ENCODE measurements at places on chromosomes 4 and X. TPM values are rescaled to one million over a fixed set of nuclear protein-coding genes. Genes with fewer than 3 reads are reported as not detected.

DGAT2L6 gene
- total RNA-seq: not detected

DNA sequence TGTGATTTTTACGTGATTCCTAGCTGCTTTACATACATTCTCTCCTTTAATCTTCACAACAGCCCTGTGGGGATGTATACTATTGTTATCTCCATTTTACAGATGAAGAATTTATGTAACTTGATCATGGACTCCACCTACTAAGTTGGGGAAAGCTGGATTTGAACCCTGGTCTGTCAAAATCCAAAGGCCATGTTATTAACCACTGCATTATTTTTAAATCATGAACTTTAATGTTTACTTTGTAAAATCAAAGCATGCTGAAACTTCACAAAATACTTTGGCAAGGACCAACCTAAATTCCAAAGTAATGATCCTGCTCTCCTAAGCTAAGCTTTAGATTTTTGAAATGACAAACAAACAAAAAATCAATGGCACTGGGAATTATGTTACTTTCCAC lies 26.1 kb downstream of the FAM47E start:
- no peak for DNase-seq

- no peak for DNase-seq
Measured at GRCh38 chr4:58138786-58139668, 1028.8 kb upstream of the IGFBP7 start.

DNA sequence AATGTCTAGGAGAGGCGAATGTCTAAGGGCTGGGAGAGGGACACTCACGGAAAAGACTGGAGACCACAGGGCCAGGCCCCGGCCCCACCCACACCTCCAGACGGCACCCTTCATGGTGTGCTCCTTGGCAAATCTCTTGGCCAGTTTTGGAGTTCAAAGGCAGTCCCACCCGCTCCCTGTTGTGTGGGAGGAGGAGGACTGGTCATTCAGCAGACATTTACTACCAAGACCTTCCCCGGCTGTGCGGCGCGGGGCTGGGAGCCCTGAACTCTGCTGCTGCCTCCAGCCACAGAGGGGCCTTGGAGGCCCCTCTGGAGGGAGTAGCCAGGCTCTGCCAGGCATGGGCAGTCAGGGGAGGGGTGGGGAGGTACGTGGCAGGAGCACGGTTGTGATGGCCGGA lies 8.7 kb upstream of the TBC1D14 start:
- no peak for DNase-seq

UGT2A1 gene
- total RNA-seq: not detected

GRCh38 chrX:30835373-30835772 lies 53.7 kb downstream of the TAB3 start:
- DNase-seq: no peak

DNA sequence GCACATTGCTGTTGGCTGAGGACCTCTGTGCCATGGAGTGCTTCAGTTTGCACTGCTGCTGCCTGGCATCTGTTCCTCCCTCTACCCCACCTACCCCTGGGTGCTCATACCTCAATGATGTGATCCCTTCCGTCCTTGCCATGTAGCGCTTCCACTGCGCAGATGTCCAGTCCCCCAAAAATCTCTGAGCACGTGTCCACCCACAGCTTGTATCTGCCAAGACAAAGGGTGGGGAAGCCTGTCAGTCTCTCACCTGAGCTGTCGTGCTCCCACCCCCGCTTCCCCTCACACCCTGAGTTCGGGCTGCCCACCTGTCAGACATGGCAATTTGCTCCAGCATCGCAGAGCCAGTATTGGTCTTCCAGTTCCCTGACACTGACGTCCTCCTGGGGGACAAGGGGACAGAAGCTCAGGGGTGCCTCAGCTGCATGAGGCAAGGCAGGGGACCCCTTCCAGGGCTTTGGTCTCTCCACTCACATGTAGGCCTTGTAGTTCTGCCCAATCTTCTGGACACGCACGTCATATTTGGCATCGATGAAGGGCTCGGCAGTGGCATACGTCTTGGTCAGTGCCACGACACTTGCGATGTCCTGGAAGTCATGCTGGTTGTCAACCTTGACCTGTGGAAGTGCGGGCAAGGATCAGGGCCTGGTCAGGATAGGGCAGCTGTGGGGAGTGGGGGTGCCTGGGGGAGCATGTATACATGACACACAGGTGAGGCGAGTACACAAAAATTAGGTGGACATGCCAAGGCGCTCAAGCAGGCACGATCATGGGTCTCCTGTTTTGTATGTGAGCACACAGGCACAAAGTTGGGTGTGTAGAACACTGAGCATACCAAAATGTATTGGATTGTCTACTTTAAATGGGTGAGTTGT lies 6.0 kb upstream of the TIMP1 start:
- DNase-seq: no peak

GRCh38 chrX:47172971-47173792 lies 20.4 kb upstream of the UBA1 start:
- peak; percentile 37 for DNase-seq

GRCh38 chrX:120452131-120452530 lies 17.0 kb downstream of the LAMP2 start:
- no peak for DNase-seq

DNA sequence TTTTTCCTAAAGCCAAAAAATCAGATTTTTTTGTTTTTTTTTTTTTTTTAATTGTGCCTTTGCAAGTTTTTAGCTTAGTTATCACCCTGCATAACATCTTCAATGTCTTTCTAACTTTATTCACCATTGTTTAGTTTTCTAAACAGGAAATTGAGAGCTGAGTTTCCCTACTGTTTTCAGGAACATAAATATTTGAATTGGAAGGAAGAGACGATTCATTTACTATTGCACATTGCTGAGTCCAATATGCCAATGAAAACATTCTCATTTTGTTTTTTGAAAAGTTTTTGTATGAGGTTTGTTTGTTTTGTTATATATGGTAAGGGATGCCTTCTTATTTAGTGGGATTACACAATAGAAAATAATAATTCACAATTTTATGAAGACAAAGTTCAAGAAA lies 148.4 kb downstream of the ANKRD50 start:
- no peak for DNase-seq

DNA sequence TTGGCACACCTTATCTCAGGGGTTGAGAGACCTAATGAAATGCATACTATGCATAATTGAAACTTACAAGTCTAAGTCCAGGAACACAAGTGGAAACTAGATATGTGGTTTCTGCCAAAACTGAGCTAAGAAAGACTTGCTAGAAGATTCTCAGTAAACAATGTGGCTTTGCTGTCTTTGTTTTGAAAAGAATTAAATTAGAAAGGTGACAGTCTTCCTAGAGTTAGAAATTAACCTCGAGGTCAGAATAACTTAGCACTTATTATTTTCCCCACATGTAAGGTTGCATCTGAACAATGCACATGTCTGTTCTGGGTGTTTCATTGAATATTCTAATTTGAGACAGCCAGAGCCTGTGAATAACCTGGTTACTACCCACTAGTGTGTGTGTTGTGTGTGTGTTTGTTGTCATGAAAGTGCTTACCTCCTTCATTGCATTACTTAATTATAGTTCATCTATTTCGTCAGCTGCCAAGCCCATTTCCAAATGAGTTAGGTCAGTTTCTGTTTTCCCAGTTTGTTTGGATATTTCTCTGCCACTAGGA lies 1.5 kb downstream of the EREG start:
- no peak for DNase-seq

DNA sequence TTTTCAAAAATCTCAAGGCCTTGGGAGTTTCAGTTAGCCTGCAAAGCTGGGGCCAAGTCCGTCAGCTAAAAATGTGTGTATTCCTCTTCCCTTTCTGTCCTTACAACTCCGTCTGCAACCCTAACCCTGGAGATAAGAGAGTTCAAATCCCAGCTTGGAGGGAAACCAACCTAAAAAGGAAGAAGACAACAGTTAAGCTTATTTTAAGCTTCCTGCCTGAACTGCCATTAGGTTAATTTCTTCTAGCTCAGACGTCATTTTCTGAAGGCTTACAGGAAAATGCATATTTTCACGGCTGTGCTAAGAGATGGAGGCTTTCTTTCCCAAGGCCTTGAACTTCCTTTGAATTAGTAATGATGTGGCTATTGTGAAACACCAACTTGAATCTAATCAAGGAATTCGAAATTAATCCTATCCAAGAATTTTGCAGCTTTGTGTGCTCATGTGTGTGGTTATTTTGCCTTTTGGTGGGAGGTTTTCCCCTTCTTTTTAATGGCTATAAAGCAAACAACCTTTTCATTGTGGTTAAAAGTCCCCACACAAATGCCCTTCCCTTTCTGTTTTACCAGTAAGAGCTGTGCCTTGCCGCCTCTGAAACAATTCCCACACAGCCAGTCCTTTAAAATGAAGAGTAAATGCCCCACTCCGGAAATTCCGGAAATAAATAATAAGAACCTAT lies 103.5 kb downstream of the IRF2 start:
- no peak for DNase-seq

SHROOM4 gene
- 7.5 TPM for total RNA-seq

AREG gene
- total RNA-seq: not detected

- DNase-seq: no peak
Measured at GRCh38 chr4:152117933-152118507, 357.2 kb upstream of the GATB start.

- no peak for DNase-seq
Measured at GRCh38 chr4:98653890-98654867, 4.2 kb downstream of the TSPAN5 start.

DNA sequence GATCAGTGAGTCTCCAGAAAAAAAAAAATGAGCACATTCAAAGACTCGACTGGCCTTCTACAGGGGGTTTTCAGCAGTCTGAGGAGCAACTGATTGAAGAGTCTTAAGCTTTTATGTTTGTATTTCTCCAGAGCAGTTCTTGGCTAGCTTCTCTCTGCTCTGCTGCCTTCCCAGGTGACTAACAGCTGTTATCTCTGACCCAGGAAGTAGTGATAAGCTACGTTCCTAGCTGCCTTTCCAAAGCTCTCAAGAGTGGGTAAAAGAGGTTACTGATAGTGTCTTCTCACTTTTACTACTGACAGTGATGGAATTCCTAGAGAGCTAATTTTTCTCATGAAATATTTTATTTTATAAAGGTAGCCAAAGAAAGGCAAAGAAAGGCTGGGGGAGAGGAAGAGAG lies 66.6 kb downstream of the ENOX2 start:
- no peak for DNase-seq

GRCh38 chr4:152021788-152022438 lies 261.1 kb upstream of the GATB start:
- no peak for DNase-seq

DNA sequence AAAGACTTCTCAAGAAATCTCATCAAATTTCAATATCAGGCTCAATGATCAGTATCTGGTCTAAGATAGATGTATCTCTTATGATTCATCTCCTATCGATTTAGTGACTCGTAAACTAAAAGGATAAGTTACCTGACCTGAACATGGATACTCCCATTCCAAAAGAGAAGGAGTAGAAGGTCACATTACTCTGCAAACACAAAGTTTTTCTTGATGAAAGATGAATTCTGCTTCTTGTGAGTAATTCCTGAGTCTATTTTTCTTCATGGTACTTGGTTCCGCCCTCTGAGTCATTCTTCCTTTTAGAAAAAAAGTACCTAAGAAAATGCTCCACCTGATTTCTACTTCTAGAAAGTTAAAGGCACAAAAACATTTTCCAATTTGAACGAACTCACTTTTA lies 223.1 kb upstream of the SLIT2 start:
- DNase-seq: no peak

DNA sequence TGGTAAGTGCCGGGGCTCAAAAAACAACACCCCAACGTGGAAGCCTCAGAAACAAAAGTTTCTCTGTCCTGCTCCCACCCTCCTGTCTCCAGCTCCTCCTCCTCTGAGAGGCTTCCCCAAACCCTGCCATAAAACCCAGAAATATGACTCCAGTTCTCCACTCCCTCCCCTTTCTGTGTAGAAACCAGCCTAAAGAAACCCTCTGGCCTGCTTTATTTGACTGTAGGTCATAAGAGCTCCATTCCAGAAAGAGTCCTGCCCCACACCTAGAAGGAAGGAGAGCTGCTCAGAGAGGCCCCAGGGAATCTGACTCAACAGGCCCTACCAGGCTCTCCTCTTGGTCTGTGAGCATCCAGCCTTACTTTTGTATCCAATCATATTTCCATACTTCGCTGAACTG lies 872 bp upstream of the S100P start:
- no peak for DNase-seq

GRCh38 chrX:109872021-109872732 lies 130.7 kb upstream of the TMEM164 start:
- DNase-seq: no peak

GRCh38 chr4:105994061-105994460 lies 98.8 kb downstream of the NPNT start:
- no peak for DNase-seq

- DNase-seq: no peak
Measured at GRCh38 chr4:26160591-26160990, 160.2 kb upstream of the RBPJ start.

DRP2 gene
- 0.23 TPM for total RNA-seq

- peak; percentile 77 for DNase-seq
Measured at GRCh38 chrX:40174854-40175510, 77.2 kb upstream of the BCOR start.

DNA sequence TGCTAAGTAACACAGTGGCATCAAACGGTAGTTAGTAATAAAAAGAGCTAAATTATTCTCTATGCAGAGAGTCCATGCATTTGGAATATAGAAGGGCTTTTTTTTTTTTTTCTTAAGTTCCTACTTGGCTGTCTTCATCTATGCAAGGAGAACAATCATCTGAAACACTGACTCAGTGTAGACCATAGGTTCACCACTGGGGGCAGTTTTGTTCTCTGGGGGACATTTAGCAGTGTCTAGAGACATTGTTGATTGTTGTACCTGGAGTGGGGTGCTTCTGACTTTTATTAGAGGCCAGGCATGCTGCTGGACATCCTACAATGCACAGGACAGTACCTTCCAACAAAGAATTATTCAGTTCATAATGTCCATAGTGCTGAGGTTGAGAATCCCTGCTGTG lies 41.2 kb downstream of the TMA16 start:
- no peak for DNase-seq

ETDA gene
- not detected for total RNA-seq

DNA sequence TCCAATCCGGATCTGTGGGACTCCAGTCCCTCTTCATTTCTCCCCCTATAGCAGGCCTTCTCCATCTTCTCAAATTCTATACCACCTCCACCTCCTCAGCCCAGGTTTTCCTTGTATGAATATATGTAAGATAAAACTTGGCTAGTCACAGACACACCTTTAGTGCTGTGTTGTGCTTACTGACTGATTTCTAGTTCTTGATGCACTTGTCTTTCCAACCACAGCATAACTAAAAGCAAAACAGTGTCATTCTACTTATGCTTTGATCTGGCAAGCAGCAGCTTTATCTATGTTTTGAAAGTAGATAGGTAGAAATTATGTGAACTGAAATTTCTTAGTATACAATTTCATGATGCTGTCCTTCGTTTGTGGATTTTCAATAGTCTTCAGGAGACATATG lies 47.5 kb downstream of the CCNI start:
- no peak for DNase-seq

SLC25A53 gene
- total RNA-seq: 4.4 TPM

- DNase-seq: no peak
Measured at GRCh38 chrX:149121206-149121920, 383.7 kb downstream of the IDS start.

GRCh38 chr4:65999518-65999871 lies 329.2 kb upstream of the EPHA5 start:
- no peak for DNase-seq

GRCh38 chr4:150569998-150570535 lies 11.9 kb upstream of the MAB21L2 start:
- no peak for DNase-seq

FAM184B gene
- total RNA-seq: not detected

GRCh38 chr4:187612301-187612700 lies 383.3 kb upstream of the ZFP42 start:
- no peak for DNase-seq

GRCh38 chrX:8138252-8138651 lies 32.8 kb downstream of the VCX2 start:
- DNase-seq: no peak

GRCh38 chr4:72567821-72568675 lies 973 bp downstream of the ADAMTS3 start:
- DNase-seq: peak; percentile 76
